ENCODE measurements at places on chromosomes 16 and 17. TPM values are rescaled to one million over a fixed set of nuclear protein-coding genes. Genes with fewer than 3 reads are reported as not detected.

Gene WNK4
- total RNA-seq, result 1.9 TPM

Gene SSTR5
- total RNA-seq, result 0.22 TPM

Gene FZD2
- 17.4 TPM for total RNA-seq

Gene BRIP1
- total RNA-seq, result 18.3 TPM

Gene HS3ST2
- total RNA-seq, result 3.1 TPM

Gene CNGB1
- not detected for total RNA-seq

DNA sequence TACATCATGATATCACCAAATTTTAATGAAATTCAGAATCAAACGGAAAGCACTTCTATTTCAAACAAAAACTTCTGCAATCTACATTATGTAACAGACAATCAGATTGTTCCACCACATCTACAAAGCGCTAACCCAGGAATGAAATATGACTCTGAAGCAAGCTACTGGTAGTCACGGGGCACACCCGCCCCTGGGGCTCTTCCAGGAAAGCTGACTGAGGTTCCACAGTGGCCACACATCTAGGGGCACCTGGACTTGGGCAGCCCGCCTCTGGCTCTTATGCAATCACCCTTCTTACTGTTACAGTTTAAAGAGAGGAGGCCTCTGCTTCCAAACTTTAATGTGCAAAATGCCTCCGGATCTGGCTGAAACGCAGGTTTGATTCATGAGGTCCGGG, 27.5 kb downstream of the ZCCHC14 start:
- no peaks in the 10 kb centered on the region for H3K27me3 ChIP-seq
- H3K36me3 ChIP-seq, result no peaks in the 10 kb centered on the region
- H3K4me3 ChIP-seq, result no peak overlapping the region
- no peak overlapping the region for H3K27ac ChIP-seq
- H3K4me1 ChIP-seq, result peaks cover 3% of the 10 kb centered on the region

DNA sequence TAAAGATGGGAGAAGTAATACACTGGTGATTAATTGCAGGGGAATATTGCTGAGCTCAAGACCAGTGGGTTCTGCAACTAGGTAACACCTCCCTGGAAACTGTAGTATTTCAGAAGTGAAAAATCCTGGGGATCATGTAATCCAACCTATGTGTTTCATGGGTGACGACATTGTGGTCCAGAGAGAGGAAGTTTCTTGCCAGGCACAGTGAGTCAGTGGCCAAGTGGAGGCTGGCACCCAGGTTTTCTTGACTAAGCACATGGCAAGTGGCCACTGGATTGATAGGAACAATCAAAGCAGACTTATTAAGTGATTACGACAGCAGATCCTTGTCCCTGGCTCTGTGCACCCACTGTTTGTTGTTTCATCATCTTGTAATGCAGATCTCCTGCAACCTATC, 14.6 kb upstream of the CIITA start:
- DNase-seq, result no peak
- no peak overlapping the region for H3K4me3 ChIP-seq
- no peaks in the 10 kb centered on the region for H3K27me3 ChIP-seq
- H3K27ac ChIP-seq, result no peak overlapping the region

DNA sequence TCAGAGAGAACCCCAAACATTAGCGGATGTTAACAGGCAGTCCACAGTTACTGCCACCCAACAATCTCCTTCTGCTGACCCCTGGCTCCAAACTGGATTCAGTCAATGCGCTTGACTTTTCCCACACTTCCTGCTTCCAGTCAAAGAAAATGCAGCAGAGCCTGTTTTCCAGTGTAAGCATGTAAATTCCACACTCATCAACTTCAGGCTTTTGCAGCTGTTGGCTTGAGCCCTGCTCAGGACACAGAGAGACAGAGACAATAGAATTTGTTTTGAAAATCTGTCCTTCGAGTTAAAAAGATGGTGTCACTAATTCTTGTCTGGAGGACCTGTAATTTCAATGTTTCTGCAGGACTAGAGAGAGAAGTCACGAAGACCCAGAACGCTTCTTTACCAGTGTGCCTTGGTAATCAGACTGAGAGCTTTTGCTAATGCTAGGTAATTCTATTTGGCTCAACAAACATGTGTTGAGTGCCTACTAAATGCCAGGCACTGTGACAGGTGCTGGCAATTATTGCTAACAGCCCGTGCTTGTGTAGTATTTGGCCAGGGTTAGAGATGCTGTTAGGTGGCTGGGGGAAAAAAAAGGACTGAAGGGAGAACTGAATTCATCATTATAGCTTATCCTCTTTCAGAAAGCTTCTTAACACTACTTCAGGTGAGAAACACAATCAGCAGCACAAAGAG, 32.5 kb downstream of the HOXB1 start:
- no peak overlapping the region for H3K4me3 ChIP-seq
- DNase-seq, result no peak
- H3K4me1 ChIP-seq, result no peaks in the 10 kb centered on the region
- no peaks in the 10 kb centered on the region for H3K36me3 ChIP-seq

DNA sequence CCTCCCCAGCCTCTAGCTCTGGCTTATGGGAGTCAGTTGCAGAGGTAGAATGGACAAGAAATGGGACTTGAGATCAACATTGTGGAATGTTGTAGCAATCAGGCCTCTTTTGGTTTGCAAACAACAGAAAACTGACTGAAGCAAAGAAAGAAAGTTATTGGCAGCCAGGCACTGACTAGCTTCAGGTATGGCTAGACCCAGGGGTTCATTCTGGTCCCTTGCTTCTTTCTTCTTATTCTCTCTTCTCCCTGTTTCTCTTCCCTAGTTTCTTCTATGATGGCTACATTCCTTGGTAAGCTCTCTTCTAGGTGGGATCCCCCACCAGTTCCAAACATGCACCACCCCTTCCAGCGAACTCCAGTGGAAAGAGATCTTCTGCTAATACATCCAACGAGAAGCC, 154.3 kb downstream of the CPPED1 start:
- H3K27ac ChIP-seq, result no peak overlapping the region
- DNase-seq, result no peak
- no peaks in the 10 kb centered on the region for H3K36me3 ChIP-seq
- no peaks in the 10 kb centered on the region for H3K4me1 ChIP-seq

- DNase-seq, result peak; percentile 80
- no peaks in the 10 kb centered on the region for H3K36me3 ChIP-seq
- no peaks in the 10 kb centered on the region for H3K4me1 ChIP-seq
- no peaks in the 10 kb centered on the region for H3K27me3 ChIP-seq
These were observed 146.1 kb upstream of the TOM1L1 start for GRCh38 chr17:54754560-54754959.

DNA sequence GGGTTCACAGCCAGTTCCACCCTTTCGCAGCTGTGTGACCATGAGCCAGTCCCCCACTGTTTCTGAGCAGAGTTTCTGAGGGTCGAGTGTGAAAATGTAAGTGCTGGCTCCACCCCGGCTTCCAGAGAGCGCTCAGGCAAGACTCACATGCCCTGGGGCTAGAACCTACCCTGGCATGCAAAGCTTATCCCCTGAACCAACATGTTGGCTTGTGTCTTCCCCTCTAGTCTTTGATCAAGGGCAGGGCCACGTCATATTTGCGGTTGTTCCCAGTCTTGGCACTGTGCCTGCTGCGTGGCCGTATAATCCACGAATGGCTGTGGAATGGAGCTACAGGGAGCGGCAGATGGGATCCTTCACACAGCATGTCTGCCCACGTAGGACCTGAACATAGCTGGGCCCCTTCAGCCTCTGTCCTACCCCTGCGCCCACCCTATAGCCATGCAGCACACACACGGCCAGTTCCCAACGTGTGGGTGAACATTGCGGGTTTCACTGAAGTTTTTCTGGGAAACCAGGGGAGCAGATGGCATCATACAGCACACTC, 84.8 kb downstream of the MRM1 start:
- H3K27me3 ChIP-seq, result no peaks in the 10 kb centered on the region
- H3K4me3 ChIP-seq, result no peak overlapping the region
- H3K27ac ChIP-seq, result no peak overlapping the region

GRCh38 chr17:64126918-64127317, 3.0 kb downstream of the ERN1 start:
- 0 out of 2 replicates have a peak, but pooled peaks cover 3% of the 10 kb centered on the region for H3K4me1 ChIP-seq
- H3K36me3 ChIP-seq, result no peaks in the 10 kb centered on the region
- H3K27ac ChIP-seq, result no peak overlapping the region
- no peaks in the 10 kb centered on the region for H3K27me3 ChIP-seq

DNA sequence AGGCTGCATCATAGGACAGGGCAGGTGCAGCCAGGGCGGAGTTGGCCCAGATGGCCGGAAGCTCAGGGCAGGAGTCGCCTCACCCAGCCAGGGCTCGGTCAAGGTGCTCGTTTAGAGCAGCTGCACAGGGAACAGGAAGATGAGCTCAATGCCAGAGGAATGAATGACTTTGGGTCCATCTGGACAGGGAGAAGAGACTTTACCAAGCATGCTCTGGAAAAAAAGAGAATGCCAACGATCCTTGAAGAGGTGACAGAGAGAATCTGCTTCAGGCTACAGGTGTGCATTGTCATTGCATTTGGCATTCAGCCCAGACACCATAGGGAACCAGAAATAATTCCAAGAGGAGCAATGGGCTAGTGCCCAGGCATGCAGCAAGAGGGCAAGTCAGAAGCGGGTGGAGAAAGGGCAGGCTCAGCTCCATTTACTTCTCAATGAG, 6.7 kb upstream of the MPP3 start:
- no peaks in the 10 kb centered on the region for H3K27me3 ChIP-seq
- H3K36me3 ChIP-seq, result no peaks in the 10 kb centered on the region
- DNase-seq, result no peak
- no peak overlapping the region for H3K4me3 ChIP-seq
- H3K27ac ChIP-seq, result no peak overlapping the region
- H3K4me1 ChIP-seq, result no peaks in the 10 kb centered on the region

DNA sequence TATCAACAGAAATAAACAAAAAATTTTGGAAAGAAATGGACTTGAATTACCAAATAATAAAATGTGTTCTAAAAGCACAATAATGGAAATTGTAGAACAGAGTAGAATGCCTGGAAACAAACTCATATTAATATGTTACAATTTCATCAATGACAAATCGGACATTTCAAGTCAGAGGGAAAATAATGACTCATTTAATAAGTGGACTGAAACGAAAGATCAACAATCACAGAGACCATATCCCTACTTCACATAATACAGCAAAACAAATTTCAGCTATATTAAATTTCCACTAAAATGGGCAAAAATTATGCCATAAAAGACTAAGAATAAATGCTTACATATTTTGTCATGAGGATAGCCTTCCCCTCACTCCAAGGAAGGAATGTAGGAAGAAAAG, 25.7 kb downstream of the CDYL2 start:
- no peaks in the 10 kb centered on the region for H3K27me3 ChIP-seq
- DNase-seq, result no peak
- H3K36me3 ChIP-seq, result no peaks in the 10 kb centered on the region
- H3K4me3 ChIP-seq, result no peak overlapping the region
- no peaks in the 10 kb centered on the region for H3K4me1 ChIP-seq
- no peak overlapping the region for H3K27ac ChIP-seq
